ENCODE measurements at places on chromosomes 4 and X.

GRCh38 chr4:182828360-182829025, 88.7 kb downstream of the DCTD start:
- DNase-seq = no peak

GRCh38 chrX:141879616-141880015, 24.1 kb upstream of the MAGEC1 start:
- no peak for DNase-seq

DNA sequence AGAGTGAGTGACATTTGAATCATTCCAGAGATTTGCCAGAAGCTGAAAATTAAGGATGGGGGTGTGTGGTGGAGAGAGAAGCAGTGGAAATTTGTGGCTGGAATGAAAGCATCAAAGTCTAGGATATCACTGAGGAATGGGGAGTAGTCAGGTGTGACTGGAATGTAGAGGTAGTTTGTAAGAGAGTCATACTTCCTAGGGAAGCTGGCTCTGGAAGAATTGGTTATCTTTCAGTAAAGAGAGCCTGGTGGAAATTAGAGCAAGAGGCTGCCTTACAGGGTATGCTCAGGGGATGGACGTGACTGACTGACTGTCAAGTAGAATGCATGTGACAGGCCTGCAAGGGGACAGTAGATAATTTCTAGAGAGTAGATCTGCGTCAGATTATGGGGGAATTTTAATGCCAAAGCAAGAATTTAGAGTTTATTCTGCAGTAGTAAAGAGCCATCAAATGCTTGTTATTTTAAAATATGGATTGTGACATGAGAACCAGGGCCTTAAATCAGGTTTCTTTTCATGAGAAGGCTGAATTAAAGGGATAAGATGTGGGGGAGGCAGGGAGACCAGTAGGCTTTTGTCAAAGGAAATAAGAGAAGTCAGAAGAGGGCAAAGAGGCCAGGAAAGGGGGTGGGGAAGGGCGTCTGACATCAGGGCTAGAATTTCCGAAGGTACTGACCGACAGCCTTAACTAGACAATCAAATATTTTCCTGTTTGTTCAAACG, 109.9 kb downstream of the AFF1 start:
- no peak for DNase-seq

DNA sequence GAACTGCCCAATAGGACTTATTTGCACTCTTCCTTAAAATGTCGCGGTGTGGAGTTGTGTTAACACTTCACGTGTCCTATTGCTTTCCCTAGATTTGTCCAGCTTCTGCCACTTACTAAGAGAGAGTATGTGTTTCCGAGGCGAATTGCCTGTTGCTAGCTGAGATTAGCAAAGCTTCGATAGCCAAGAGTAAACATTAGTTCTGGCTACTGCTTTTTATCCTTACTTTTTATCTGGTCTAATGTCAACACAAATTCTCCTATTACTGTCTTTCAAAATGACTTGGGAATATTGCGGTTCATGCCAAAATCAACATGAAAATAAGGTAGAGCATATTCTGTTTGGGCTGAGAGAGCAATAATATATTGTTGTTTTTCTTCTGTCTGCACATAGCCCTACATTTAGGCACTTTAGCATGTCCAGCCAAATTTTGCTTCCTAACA, 90.4 kb upstream of the VEGFC start:
- DNase-seq = no peak

GRCh38 chr4:140271553-140271952, 101.9 kb upstream of the SCOC start:
- DNase-seq = no peak

DNA sequence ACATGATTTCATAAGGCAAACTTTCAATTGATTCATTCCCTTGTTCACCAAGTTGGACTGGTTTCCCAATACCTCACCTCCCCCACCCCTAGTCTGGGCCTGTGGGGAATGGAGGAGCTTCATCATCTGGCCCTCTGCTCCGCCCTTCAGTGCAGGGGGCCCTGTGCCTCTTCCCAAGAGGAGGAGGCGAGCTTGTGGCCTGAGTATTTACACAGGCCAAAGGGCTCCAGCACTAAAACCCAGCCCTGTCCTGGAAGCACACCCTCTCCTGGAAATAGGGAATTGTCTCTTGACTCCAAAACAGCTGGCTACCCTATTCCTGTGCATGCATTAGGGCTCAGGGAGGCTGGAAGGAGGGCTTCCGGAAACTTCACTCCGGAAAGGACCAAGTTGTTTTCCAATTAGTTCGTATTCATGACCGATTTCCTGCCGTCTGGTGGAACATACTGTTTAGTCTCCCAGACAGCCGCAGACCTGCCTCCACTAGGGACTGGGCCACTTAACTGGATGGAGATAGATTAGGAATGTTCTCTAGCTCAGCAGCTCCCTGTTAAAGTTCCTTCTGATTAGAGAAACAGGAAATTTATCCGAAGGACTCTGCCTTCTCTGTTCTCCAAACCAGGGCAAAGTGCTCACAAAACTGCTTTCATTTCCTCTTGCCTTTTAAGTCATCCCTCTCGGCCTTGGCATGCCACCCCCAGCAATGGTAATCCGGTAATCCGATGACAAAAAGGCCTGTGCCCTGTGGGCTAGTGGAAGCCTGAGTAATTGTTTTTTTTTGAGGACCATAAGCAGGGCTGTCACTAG, 5.8 kb downstream of the SRPX2 start:
- no peak for DNase-seq

DNA sequence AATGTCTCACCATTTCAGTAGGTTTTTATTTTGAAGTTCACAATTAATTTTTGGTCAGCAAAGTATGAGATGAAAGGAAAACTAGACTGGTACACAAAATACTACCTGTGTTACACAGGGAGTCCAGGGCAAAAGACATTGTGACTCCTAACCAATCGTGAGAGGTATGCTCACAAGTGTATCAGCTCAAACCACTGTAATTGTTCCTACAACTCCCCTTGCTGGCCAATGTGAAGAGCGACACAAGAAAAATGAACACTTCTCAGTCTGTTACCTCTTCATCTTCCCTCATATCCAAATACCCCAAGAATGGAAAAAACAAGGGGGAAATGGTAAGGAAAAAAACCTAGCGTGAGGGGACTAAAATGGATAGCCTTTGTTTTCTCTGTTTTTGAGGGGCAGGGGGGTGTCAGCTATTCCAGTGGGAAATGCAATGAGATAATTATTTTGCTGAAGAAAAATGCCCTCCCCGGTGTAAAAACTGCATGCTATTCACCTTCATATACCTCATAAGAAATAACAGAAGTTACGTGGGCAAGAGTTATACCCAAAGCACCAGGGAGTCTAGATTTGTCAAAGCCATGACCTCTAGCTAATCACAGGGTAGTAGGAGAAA, 30.6 kb upstream of the NSUN7 start:
- DNase-seq = peak; percentile 60

GRCh38 chrX:9746148-9746888, 19.3 kb downstream of the GPR143 start:
- no peak for DNase-seq

DNA sequence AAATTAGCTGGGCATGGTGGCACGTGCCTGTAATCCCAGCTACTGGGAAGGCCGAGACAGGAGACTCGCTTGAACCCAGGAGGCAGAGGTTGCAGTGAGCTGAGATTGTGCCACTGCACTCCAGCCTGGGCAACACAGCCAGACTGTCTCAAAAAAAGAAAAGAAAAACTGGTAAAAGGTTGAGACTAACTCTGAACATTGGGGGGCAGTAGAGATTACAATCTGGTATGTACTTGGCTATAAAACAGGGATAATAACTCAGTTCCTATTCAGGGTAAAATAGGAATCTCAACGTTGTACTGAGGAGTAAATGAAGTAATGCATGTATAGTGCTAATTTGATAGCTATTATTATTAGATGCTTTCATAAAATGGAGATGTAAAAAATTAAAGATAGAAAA, 12.5 kb upstream of the KLF8 start:
- DNase-seq = no peak

DNA sequence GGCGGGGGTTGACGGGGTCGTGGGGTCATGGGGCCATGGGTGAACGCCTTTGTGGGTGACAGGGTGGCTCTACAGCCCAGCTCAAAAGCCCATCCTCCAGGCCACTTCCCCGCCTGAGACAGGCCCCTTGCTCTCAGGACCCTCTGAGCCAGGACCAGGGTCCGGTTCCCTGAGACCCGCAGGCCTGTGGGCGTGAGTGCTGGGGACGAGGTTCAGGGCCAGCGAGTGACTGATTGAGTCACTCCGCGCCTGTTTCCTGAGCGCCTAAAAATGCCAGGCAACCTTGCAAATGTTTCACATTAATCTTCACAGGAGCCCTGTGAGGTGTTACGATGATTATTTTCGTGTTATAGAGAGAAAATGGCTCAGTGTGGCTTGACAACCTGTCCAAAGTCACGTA, 97.8 kb downstream of the ZNF674 start:
- no peak for DNase-seq

GRCh38 chr4:174592256-174592984, 70.1 kb upstream of the HPGD start:
- DNase-seq = no peak

- DNase-seq = no peak
Measured at GRCh38 chrX:130028196-130028595, 45.8 kb downstream of the BCORL1 start.

GRCh38 chr4:20356565-20356964, 104.9 kb downstream of the SLIT2 start:
- DNase-seq = peak; percentile 87

- DNase-seq = no peak
Measured at GRCh38 chrX:50712777-50713176, 101.2 kb downstream of the SHROOM4 start.

GRCh38 chr4:77142646-77143028, 14.4 kb upstream of the CCNG2 start:
- no peak for DNase-seq

Measured in NCI-H2081 treated with DMSO at 0.1 percent for 48 hours (cell line).